ENCODE measurements at places on chromosomes 3 and 15.

DNA sequence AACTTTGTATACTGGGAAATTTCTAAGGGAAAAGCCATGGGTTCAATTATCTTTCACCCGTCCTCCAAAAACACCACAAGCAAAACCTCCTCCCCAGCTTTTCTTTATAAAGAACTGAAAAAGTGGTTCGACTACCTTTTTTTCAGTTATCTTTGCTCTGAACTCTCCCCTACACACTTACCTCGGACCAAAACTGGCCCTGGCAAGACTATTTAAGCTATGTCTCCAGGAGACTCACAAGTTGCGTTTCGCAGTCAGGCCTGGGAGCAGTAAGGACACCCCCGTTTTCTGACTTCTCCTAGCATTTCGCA lies 645 bp downstream of the COPS2 start:
- DNase-seq, result no peak

GRCh38 chr15:87268675-87269074 lies 987.9 kb downstream of the NTRK3 start:
- DNase-seq, result no peak

DNA sequence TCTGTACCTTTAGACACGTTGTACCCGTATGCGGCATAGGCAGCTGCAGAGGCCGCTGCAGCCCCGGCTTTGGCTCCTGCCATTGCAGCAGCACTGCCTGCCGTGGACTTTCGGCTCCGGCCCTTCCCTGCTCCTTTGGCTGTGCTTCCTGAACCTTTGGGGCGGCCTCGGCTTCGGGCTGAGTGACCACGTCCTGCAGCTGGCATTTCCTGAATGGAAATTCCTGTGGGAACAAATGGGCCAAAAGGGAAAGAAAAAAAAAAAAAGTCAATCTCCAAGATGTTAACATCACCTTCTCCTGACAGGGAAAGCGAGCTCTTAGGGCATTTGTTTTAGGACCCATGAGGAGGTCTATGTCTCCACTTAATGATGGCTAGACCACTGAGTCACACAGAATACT lies 29.6 kb downstream of the CHAC1 start:
- DNase-seq, result no peak

GRCh38 chr15:99734575-99734974 lies 1.3 kb upstream of the LYSMD4 start:
- no peak for DNase-seq

DNA sequence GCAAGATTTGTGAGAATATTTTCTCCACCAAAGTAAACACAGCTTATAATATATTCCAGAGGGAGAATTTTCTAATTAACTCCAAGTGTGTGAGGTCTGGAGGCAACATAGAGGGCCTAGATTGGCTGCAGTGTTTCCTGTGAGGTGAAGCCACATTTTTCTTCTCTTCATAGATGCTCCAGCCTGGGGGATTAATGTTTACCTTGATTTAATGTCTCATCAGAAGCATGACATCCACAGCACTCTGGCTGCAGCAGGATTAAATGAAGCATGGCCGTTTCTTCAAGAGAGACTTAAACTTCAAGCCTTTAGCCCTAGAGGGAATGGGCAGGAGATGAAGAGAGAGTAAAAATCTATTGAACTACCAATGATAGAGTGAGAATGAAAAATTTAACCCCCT lies 137.9 kb upstream of the ZBTB20 start:
- DNase-seq, result no peak

- DNase-seq, result no peak
Measured at GRCh38 chr15:73882761-73883419, 9.5 kb downstream of the TBC1D21 start.

DNA sequence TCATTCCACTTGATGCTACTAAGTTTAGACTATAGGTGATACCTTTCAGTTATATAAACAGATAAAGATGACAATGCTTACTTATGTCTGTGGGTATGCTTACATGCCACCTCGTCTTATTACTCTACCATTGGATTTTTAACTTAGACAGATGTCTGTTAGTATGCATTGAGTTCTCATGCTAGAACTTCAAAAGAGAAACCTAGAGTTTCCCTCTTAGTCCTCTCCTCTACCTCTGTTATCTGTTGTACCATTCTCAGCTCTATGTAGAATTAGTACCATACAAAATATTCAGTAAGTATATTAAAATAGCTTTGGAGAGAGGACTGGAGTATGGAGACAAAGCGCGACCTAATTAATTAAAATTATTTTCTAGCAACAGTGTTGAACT lies 111.3 kb downstream of the BBX start:
- DNase-seq, result no peak

- no peak for DNase-seq
Measured at GRCh38 chr3:32873531-32874130, 55.8 kb downstream of the TRIM71 start.

DNA sequence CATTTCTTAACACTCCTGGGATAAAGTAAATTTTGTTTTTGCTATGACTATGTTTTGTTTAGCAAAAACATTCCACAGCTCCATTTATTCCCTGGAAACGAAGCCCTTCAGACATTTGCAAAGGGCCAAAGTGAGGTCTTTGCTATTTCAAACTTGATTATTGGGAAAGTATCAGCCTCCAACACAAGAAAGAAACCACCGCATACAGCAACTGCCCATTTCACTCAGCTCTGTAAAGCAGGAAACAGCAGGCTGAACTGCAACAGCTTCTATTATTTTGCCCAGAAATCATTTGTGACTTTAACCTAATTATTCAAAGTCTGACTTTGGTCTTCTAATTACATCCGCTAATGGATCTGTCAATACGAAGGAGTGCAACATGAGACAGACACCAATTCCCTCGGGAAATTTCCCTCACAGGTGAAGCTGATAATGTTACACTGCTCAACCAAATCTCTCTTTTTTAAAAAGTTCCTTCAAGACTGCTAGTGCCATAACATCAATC lies 72.1 kb downstream of the RFTN1 start:
- no peak for DNase-seq

GRCh38 chr3:188776447-188776846 lies 395.3 kb upstream of the TPRG1 start:
- no peak for DNase-seq

GRCh38 chr3:43155464-43156121 lies 49.7 kb upstream of the POMGNT2 start:
- DNase-seq, result no peak

DNA sequence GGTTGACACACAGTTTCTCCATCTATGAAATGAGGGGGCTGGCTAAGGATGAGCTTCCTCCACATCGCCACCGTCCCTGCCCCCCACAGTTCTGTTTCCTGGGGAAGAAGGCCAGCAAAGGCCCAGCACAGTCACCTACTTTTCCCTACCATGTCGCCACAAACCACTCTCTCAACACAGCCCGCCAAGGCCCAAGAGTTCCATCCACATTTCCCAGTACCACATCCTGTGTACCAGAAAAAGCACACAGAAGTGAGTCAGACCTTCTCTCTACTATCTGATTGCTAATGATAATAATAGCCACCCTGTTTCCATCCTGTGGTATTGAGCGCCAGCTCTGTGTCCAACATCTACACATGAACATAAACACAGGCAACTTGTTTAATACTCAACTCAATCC lies 30.3 kb upstream of the C15orf39 start:
- no peak for DNase-seq

- DNase-seq, result no peak
Measured at GRCh38 chr3:138426211-138426610, 8.2 kb upstream of the ESYT3 start.

GRCh38 chr15:60804551-60804950 lies 325.6 kb upstream of the ICE2 start:
- DNase-seq, result no peak

GRCh38 chr3:45559560-45560118 lies 34.9 kb upstream of the LIMD1 start:
- DNase-seq, result no peak

DNA sequence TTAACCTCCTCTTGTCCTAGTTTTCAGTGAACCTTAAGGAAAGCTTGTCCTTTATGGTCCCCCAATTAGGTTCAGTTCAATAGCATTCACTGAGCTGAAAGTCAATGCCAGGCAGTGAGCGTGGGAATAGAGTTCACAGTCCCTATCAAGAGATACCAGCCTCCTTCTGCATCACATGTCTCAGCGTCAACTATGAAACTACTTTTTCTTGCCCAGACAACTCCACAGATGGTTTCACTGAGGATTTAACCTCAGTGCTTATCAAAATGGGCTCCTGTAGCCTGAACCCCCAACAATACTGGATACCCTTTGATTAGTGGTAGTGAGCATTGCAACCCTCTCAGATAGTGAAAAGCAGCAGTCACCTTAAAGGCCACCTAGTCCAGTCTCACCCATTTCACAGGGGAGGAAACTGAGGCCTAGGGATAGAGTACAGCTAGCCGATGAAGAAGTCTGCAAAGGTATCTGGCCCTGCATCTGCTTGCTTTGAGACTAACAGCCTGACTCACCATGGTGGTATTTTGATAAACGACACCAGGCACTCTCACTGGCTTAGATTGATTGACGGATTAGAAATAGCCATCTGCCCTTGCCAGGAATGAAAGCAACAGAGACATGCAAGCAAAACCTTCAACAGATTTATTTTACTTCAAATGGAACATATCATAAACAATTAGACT lies 1.6 kb upstream of the UBA3 start:
- DNase-seq, result no peak

DNA sequence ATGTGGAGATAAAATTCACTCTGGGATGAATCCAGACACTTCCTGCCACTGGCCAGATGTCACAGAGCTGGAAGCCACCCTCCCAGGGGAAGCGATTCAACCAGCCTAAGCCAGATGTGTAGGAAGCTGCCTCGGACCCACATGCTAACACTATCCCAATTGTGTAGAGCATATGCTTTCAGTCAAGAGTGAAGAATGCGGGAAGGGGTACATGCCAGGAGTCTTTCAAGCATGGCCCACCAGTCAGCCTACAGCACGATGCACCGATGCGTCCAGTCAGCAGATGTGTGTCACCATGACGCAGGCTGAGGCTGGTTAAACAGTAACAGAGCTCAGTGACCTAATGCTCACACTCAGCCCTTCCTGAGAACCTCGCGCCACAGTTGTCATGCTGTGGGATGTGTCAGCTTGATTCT lies 38.8 kb upstream of the BNC1 start:
- DNase-seq, result no peak

GRCh38 chr15:81087694-81088093 lies 46.4 kb upstream of the CFAP161 start:
- no peak for DNase-seq

DNA sequence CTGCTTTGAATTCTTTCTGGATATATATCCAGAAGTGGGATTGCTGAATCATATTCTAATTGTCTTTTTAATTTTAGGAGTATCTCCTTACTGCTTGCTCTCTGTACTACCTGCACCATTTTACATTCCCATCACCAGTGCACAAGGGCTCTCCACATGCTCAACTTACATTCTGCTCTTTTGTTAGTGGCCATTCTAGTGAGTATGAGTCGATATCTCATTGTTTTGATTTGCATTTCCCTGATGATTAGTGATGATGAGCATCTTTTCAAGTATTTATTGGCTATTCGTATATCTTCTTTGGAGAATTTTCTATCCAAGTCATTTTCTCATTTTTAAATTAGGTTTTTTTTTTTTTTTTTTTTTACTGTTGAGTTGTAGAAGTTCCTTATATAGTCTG lies 29.5 kb downstream of the PFN2 start:
- no peak for DNase-seq

- no peak for DNase-seq
Measured at GRCh38 chr3:151751161-151751560, 17.4 kb downstream of the AADACL2 start.

DNA sequence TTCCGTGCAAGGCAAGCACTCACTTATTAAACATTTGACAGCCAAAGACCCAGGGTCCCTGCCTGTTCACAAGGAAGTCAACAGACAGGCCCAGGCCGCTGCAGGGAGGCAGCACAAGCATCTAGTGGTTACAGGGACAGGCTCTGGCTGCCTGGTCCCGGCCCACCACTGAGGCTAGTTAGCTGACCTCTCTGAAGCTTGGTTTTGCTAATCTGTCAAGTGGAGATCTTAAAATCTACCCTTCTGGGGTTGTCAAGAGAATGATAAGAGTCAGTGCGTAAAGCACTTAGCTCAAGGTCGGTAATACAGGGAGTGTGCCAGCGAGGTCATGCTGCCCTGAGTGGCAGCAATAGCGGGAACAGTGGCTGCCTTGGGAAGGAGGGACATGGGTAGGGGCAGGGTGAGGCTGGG lies 6.0 kb downstream of the GNB5 start:
- DNase-seq, result no peak

DNA sequence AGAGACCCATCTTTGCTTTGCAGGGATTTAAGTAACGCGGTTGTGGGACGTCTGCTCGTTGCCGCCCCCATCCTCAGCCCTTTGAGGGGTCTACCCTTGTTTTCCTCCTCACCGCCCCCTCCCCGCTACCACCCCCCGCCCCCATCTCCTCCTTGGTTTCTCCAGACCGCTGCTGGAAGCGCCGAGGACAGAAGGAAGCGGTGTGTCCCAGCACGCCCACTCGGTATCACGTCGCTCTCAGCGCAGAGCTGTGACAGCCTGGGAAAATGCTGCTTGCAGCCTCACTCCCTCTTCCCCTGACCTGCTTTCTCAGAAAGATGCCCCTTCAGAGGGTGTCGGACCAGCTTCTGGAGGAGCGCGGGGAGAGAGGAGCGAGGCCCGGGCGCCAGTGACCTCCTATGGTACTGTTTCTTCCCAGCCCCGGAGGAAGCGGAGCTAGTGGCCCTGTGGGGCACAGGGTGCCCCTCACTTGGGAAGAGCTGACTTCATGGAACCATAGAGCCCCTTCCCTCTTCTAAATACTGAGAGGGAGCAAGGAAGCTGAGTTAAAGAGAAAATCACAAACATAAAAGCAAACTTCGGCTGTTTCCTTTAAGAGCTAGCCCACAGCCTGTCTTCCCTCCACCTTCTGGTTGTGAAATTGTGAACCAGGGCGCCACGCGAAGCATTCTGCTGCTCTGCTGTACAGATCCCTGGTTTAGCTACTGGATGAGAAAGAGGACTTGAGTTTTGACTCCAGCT lies 698 bp downstream of the IL1RAP start:
- DNase-seq, result peak; percentile 37

- DNase-seq, result no peak
Measured at GRCh38 chr3:111715911-111716523, 120.9 kb upstream of the ZBED2 start.

GRCh38 chr15:50463423-50464358 lies 39.5 kb downstream of the USP8 start:
- no peak for DNase-seq

- no peak for DNase-seq
Measured at GRCh38 chr3:140432229-140432669, 245.6 kb upstream of the TRIM42 start.

- no peak for DNase-seq
Measured at GRCh38 chr3:12859840-12860239, 18.5 kb upstream of the RPL32 start.

GRCh38 chr3:44041726-44042125 lies 200.0 kb upstream of the TOPAZ1 start:
- DNase-seq, result no peak

- no peak for DNase-seq
Measured at GRCh38 chr3:101623656-101624055, 49.7 kb downstream of the PCNP start.

DNA sequence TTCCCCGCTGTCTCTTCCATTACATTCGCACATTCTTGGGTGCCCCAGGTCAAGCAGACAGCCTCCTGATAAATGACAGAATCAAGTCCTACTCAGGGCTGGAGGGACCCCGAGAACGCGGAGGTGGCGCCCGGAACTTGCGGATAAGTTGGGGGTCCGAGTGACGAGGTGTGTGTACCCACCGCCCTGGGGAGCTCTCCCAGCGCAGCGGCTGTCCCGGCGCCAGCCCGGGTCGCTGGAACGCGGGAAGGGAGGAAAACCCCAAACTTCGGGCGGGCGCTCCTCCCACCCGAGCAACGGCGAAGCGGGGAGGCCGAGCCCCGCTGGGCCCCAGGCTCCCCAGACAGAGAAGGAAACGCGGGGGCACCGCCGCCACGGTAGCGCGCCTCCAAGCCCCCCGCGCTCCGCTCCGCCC lies 550 bp downstream of the CLN6 start:
- DNase-seq, result no peak

GRCh38 chr15:80744826-80745225 lies 34.3 kb upstream of the CEMIP start:
- no peak for DNase-seq
